Activated naive CD4-positive, alpha-beta T cell (primary cell): ENCODE measurements at places on chromosomes 2 and 18.

GRCh38 chr2:171712051-171712450 is 24.8 kb downstream of the DYNC1I2 start:
- no peak for DNase-seq

GRCh38 chr2:160063271-160063670 is 856 bp upstream of the PLA2R1 start:
- no peak for DNase-seq

DNA sequence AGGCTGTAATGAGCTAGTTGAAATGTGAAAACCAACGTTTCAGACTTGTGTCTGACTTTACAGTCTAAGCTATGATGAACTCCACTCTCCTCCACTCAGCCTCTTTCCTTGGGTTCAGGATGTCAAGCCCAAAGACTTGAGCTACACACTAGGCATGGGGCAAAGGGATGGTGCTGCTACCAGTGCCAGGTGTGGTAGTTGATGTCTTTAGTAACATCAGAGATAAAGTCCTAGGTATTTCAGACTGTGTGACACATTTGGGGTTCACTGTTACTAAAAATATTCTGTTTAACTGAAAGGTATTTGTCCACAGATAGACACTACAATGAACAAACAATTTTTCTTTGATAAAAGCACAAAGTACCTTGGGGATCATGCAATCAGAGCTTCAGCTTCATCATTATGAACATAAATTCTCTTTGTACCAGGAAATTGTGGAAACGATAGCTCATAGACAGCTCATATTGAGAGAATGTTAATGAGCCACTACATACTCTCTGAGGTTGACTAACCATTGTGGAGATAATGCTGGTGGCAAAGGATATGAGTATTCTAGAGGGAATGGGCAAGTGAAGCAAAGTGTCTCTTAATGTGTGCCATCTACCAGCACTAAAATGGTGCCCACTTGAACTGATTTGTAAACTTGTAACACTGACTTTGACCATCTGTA is 253.7 kb upstream of the THUMPD2 start:
- no peak for DNase-seq

- no peak for DNase-seq
These were observed 1.8 kb upstream of the KLHL41 start for GRCh38 chr2:169507698-169508097.

DNA sequence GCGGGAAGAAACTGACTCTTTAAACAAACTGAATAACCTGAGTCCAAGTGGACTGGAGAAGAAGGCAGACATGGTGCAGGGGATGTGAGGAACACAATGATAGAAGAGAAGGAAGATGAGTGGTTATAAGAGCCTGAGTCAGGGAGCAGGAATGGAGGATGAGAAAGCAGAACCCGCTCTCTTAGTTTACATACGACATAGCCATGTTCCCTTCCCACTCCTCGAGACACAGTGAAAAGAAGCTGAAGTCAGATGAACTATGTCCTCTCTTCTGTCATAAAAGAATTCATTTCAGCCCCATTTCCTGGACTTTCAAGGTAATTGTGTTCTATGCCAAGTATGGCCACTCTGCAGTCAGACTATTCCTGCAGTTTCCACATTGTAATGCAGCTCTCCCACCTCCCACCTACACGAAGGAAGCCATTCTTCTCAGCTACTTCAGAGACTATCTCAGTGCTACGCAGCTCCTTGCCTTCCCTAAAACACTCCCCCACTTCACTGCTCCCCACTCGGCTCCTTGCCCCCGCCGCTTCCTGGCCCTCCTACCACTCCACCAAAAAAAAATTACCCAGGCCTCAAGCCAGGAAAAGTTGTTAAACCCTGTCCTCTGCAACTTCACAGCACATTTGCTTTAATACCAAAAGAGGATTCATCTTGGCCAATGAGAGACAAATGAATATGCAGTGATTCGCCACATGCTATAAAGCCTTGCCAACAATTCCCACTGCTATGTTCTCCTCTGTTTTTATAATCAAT is 323.4 kb upstream of the EPHA4 start:
- no peak for DNase-seq

DNA sequence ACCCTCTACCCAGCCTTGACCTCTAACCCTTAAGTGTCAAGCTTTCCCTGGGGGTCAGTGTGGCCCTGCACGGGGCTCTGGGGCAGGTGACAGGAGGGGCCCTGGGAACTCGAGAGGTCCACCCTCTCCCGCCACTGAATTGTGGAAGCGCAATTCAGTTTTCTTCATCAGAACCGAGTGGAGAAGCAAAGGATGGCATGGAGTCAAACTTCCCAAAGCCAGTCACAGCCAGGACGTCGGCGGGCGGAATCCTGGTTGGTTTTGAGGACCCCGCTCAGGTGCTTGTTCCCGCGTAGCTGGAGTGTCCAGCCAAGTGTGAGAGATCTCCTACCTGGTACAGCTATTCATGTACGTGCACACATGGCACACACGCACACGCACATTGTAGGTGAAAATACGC is 62.0 kb downstream of the MBP start:
- DNase-seq: no peak

- no peak for DNase-seq
These were observed 318.9 kb upstream of the SYT4 start for GRCh38 chr18:43596105-43596712.

DNA sequence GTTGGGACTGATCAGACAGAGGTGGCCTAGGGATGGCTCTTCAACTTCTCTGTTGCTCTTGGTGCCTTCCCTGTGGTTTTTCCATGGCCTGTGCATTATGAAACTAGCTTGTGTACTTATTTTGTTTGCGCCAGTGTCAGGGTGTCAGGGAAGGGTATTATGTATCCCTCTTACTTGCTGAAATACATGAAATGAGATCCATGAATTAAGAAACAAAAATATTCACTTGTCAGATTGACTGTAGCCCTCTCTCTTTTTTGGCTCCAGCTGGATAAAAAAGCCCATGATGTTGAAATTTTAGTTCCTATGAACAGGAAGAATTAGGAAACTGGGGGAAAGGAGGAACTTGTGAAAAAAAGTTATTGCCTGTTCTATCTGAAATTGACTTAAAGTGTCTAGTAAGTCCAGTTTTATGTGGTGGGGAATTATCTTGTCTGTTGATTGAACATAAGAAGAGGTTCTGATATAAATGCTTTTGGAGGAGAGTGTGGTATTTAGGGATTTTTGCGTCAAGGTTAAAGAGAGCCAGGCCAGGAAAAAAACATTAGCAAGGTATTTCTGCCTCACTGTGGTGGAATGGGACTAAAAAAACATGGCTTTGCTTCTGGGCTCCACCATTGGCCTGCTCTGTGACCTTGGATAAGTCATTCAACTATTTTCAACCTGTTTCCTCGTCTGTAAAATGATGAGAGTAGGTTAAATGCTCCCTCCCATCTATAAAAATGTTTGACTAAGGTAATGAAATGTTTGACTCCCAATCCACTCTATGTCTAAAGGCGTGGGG is 12.0 kb downstream of the UGP2 start:
- DNase-seq: no peak

- DNase-seq: no peak
These were observed 140.3 kb downstream of the OSR1 start for GRCh38 chr2:19218166-19218565.

- DNase-seq: no peak
These were observed 108.9 kb downstream of the ATP9B start for GRCh38 chr18:79178113-79178531.

DNA sequence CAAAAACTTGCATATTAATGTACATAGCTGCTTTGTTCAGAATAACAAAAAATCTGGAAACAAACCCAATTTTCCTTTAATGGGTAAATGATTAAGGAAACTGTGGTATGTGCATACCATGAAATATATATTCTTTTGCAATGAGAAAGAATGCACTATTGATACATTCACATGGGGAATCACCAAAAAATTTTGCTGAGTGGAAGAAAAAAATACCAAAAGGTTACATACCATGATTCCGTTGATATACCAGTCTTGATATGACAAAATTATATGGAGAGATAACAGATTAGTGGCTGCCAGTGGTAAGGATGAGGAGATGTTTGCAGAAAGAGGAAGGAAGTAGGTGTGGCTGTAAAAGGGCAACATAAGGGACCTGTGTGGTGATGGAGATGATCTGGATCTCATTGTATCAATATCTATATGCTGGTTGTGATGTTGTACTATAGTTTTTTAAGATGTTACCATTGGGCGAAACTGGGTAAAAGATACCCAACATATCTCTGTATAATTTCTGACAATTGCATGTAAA is 54.6 kb upstream of the BCL2L11 start:
- no peak for DNase-seq

GRCh38 chr2:202689898-202690297 is 55.1 kb downstream of the FAM117B start:
- no peak for DNase-seq

GRCh38 chr2:71291398-71291797 is 40.2 kb upstream of the ZNF638 start:
- DNase-seq: no peak

GRCh38 chr2:164681009-164681408 is 59.7 kb upstream of the GRB14 start:
- DNase-seq: no peak

DNA sequence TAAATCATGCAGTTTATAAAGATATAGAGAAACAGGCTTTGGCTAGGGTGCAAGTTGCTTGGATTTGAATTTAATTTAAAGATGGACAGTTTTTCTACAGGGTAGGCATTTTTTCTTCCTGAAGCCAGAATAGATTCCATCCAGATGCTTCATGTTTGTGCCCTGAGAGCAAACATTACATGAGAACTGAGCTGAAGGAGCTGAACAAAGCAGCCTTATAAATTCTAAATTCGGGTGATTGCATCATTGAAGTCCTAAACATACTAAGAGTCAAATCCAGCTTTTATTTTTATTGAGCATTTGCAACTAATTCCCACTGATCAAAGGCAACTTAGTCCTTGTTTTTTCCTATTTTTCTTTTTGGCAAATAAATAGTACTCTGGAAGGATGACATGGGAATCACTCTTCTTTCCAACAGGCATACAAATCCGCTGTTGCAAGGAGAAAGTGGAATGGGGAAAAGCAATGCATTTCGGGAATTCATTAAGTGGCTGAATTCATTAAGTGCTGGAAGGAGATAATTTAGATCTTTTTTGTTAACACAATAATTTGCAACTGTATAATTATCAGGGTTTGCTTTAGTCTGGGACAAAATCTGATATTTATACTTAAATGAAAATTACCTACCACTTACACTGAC is 828.0 kb downstream of the SLC4A3 start:
- no peak for DNase-seq

DNA sequence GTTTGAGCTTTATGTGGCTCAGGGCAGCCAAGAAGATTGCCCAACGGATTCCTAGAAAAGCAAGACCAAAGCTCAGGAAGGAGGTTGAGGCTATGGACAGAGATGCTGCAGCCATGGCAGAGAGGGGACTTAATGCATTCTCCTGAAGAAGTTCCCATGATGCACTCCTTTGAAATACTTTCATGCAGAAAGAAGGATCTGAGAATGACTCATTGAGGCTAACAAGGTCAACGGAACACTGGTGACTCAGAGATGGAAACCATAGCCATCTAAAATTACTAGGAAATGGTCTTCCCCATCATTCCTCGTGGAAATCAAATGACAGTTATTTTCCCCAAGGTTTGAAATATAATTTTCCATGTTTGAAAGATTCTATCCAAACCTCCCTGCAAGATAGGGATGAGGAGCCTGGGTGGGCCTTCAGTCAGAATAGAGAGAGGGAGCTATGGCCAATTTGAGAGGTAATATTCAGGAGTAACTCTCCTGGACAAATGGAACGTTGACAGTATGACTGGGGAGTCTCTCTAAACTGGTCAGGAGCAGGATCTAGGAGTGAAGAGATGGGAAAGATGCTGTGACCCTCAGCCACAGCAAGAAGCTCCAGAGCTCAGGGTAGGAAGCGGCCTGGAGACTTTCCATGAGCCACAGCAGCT is 63.0 kb downstream of the REEP1 start:
- no peak for DNase-seq

DNA sequence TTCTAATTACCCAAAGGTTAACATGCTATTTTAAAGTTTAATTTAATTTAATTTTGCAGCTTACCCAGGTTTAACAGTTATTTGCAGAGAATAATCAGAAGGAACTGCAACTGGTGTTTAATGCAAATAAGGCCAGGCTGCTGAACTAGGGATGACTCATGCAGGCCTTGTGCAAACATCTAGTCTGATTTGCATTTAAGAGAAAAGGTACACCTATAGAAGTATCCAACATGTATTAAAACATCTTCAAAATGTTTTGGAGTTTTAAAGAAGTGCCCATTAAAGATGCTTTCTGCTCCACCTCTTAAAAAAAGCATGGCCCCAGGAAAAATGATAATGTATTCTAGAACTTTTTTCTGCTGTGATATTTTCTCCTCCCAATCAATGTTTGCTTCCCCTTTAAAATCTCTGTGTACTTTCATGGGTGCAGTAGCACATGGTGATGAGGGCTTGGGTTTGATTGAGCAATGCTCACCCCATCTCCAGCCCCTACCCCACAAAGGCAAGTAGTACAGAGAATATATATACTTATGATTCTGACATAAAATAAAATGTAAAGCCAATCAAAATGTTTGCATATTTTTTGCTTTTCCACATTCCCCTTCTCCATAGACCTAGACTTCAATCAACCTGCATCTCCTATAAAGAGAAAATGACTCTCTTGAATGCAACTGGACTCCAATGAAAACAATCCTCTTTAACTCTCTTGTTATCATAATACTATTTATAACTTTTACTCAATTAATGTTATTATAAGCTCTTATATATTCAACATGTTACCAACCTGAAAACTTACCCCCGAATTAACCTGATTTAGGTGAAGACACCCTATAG is 54.1 kb downstream of the ATP8B1 start:
- no peak for DNase-seq

DNA sequence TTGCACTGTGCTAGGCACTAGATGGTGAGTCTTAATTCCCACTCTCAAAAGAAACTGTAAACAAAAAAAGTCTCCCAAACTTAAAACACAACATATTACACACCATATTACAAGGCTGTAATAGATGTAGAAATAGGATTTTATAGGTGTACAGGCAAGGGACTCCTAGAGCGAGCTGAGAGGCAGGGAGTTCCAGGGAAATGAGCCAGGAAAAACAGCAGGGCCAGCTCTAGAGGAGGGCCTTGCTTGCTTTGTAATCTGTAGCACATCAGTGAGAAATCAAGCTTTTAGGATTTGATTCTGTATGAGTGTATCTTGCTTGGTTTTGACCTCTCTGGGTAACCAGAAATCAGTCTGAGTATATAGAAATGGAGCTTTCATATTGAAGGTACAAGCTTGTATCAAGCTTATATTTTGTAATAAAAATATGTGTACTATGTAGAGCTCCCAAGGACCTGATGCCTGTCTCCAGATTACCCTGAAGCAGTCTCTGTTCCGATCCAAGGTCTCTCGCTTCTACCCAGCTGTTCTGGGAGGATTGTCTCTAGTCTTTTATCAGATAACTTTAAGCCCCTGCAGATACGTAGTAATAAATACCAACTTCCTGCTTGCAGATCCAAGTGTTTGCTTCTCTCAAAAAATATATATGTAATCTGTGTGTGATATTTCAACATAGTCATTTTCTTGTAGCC is 73.0 kb downstream of the MYO1B start:
- DNase-seq: no peak
